Common myeloid progenitor, CD34-positive (primary cell): ENCODE measurements at places on chromosomes 1 and 21.

DNA sequence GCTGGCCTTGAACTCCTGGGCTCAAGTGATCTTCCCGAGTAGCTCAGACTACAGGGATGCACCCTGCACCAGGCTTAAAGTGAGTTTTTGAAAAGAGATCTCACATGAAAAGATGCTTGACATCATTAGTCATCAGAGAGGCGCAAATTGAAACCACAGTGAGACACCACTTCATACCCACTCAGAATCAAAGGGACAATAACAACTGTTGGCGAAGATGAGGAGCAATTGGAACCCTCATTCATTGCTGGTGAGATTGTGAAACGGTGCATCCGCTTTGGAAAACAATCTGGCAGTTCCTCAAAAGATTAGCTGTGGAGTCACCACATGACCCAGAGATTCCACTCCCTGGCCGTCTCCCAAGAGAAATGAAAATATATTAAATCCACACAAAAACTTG lies 122.3 kb downstream of the PGBD5 start:
- no peak for DNase-seq

DNA sequence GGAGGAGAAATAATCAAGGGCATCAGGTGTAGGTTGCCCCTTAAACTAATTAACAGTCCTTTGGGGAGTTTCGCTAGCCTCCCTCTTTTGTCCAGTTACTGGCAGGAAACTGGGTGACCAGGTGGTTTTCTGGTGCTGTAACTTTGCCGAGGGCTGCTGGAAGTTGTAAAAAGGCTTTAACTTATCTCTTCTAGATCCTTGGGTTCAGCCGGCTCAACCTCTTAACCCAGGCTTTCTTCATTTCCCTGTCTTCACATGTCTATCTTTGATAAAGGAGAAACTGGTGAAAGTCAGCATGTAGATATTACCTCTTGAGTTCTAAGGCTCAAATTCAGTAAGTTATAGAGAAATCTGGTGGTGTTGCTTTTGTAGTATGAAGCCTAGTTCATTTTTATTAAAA lies 289.7 kb upstream of the NRIP1 start:
- DNase-seq, result peak; percentile 66

GRCh38 chr1:41611068-41611931 lies 126.8 kb upstream of the EDN2 start:
- DNase-seq, result peak; percentile 50

DNA sequence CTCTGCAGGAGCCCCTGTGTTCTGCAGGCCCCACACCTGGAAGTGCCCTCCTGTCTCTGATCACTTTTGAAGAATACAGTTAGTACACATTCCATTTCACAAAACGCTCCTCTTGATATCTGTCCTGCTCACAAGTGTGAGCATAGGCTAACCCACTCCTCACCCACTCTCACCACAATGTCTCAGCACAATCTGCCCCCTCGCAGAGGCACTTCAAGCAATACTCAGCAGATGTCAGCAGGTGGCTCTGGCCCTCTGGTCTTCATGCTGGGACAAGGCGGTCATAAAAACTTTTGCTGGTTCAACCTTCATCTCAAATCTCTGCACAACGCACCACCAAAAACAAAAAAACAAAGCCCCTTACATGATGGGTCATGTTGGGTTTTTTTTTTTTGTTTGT lies 671.2 kb downstream of the MATN1 start:
- DNase-seq, result peak; percentile 11

GRCh38 chr1:65141394-65141793 lies 6.6 kb upstream of the AK4 start:
- no peak for DNase-seq

DNA sequence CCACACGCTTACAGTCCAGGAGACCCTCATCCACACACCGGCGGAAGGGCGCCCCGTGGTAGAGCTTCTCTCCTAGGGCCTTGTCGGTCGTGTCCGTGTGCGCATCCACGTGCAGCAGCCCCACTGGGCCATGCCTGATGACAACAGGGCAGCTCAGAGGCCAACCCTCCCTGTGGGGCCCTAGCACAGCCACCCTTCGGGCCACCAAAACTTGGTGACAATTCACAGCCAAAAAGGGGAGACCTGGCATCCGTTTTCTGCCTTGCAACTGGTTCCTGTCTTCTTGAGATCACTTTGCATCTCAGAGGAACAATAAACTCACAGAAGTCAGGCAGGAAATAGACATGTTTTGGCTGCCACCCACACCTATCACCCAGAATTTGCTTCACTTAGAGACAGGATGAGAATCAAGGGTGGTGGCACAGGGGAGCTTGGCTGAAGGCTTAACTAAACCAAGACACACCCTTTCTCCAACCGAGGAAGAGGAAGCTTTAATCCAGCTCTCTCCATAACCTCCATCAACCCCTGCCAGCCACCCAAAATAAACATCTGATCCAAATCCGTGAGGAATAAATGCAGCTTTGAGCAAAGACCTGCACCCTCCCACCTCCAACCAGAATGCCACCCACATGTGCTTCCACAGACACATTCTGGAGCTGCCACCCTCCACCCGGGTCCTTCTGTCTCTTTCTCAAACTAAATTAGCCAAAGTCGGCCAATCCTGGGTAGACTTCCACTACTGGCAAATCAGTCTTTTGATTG lies 5.7 kb downstream of the AGMAT start:
- DNase-seq, result no peak

GRCh38 chr1:12711536-12711935 lies 4.4 kb upstream of the AADACL3 start:
- DNase-seq, result no peak

DNA sequence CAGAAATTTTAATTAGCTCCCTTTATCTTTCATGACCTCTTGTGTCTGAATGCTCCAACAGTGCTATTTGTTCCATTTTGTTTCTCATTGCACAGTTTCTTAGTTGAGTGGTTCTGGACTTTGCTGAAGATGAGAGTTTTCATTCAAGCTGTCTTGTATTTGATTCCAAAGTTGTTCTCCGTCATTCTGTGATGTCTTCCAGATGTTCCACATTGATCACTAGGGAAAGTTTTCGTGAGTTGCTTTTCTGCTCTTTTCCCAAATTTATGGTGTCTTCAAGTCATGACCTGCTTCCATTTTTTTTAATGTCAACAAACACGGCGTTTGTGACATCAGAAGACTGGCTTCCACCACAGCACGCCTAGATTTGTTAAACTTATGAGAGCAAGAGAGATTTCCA lies 575.5 kb downstream of the MRPL39 start:
- no peak for DNase-seq
